Common myeloid progenitor, CD34-positive (primary cell): ENCODE measurements at places on chromosomes 16 and 17.
A peak's percentile ranks its signal among the peaks of the same experiment; 100 is the strongest.

- DNase-seq = no peak
Observed at GRCh38 chr17:66842959-66843358, 8.0 kb downstream of the CACNG5 start.

GRCh38 chr16:83692224-83692623, 115.6 kb upstream of the HSBP1 start:
- DNase-seq = no peak

GRCh38 chr16:3591436-3591803, 14.2 kb upstream of the NLRC3 start:
- DNase-seq = no peak

DNA sequence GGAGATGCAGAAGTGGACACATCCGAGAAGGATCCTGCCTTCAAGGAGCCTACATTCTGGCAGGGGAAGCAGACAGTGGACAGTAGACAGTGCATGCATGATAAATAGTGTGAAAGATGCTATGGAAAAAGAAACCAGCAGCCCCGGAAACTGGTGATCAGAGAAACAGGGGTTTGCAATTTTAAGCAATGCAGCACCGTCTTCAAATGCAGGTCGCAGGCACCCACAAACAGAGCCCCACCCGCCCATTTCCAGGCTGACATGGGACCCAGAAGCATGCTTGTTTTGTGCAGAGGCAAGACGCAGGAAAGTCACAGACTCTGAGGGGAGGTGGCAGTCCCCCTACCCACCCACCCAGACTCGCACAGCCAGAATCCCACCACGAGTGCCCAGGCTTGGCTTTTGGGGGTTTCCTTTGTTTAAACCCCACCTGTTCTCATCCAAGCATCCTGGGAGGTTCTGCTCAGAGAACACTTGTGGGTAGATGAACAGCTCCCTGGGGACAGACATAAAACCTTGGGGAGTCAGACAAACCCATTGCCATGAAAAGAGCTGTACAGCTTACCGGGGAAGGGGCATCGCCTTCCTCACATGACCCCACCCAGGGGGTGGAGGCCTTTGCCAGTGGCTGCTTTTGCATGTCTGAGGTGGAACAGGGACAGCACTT, 114.3 kb downstream of the MGAT5B start:
- no peak for DNase-seq

DNA sequence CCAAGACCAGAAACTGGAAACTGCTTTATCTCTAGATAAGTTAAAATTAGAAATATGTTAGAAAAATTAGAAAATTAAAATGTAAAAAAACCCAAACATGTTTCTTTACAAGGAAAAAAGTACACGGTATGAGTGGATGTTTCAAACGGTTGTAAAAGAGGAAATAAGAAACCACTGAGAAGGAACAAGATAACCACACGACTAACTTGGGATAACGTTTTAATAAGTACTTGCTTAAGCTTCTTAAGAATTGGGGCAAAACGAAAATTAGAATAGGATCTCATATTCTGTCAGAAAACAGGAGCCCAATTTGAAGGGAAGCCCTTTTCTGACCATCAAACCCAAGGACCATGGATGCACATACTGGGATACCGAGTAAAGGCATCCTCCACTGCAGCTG, 31.0 kb downstream of the MBTPS1 start:
- DNase-seq = peak; percentile 82

GRCh38 chr16:74261068-74261467, 35.5 kb upstream of the PSMD7 start:
- DNase-seq = no peak

GRCh38 chr16:85571813-85572619, 41.1 kb upstream of the GSE1 start:
- DNase-seq = peak; percentile 100

GRCh38 chr17:27666831-27667560, 36.0 kb downstream of the LGALS9 start:
- no peak for DNase-seq

DNA sequence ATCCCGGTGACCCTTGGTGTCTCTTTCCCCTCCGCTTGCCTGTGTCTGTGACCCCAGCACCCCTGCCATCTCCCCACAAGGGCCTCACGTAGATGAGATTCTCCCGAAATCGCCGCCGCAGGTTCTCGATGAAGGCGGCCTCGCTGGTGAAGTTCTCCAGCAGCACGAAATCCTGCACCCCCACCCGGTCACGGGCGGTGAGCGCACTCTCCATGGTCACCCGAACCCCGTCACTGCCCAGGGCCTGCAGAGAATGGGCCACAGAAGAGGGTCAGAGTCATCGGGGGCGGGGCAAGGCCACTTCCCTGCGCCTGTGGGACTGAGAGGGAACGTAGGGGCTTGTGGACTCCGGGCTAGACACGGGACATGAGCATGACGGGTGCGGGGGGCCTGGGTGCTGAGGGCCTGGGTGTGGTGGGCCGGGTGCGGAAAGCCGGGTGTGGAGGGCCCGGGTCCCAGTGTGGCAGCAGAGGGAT, 8.4 kb downstream of the MYO1C start:
- no peak for DNase-seq

- no peak for DNase-seq
Observed at GRCh38 chr17:76704805-76705204, 6.0 kb downstream of the MXRA7 start.

- DNase-seq = peak; percentile 57
Observed at GRCh38 chr17:58960068-58960467, 146.6 kb downstream of the TRIM37 start.

- no peak for DNase-seq
Observed at GRCh38 chr16:29815032-29815721, 775 bp upstream of the PAGR1 start.

GRCh38 chr16:10210944-10211343, 28.7 kb upstream of the GRIN2A start:
- DNase-seq = no peak

- DNase-seq = no peak
Observed at GRCh38 chr17:56130631-56131030, 22.6 kb upstream of the ANKFN1 start.

- DNase-seq = peak; percentile 54
Observed at GRCh38 chr17:74566132-74566753, 1.1 kb downstream of the CD300H start.

GRCh38 chr17:75720656-75721462, at the start of gene ITGB4:
Gene ITGB4, plus strand, starts transcription at chr17:75721459. Its CDS starts 3,245 bp downstream, at chr17:75724704.
- peak; percentile 13 for DNase-seq

GRCh38 chr16:78469787-78470186, 370.3 kb downstream of the WWOX start:
- DNase-seq = no peak

- DNase-seq = peak; percentile 94
Observed at GRCh38 chr16:85448557-85449190, 164.4 kb upstream of the GSE1 start.

DNA sequence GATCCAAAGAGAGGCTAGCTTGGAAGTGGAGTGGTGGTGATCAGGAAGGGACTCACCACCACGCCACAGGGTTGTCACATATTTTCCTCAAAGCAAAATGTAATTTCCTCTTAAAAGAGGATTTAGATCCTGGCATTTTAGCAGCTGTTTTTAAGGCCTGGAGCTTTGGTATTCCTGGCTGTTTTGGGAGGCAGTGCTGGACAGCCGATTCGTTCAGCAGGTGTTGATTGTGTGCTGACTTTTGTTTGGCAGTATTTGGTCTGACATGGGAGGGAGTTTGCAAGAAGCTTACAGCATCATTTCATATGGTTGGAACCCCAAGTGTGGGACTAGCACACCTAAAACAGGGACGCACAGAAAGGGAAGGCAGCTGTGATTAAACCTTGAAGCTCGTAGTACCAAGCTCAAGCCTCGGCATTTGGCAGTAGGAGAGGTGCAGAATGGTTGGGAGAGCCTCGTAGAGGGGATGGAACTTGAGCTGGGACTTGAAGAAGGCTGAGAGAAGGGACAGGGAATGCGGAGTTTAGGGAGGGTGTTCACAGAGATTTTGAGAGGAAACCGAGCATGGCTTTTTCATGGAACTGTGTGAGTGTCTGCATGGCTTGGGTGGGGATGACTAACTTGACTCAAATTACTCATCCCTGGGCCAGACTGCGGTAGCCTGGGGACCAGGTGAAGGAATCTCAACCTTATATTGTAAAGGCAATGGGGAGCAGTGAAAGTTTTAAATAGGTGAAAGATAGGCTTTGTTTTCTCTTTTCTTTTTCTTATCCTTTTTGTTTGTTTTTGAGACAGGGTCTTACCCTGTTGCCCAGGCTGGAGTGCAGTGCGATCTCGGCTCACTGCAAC, 52.3 kb downstream of the RPTOR start:
- DNase-seq = no peak

- DNase-seq = no peak
Observed at GRCh38 chr17:74749279-74750038, 1.0 kb downstream of the NHERF1 start.

GRCh38 chr17:48148854-48149786, 41.6 kb downstream of the SNX11 start:
- peak; percentile 18 for DNase-seq

- DNase-seq = no peak
Observed at GRCh38 chr17:2011411-2012371, 13.4 kb downstream of the RTN4RL1 start.

- peak; percentile 71 for DNase-seq
Observed at GRCh38 chr16:17194190-17194780, 276.5 kb downstream of the XYLT1 start.

- DNase-seq = peak; percentile 4
Observed at GRCh38 chr16:50879873-50880695, 138.2 kb downstream of the CYLD start.

- no peak for DNase-seq
Observed at GRCh38 chr17:64750478-64750877, 88.4 kb upstream of the SMURF2 start.

DNA sequence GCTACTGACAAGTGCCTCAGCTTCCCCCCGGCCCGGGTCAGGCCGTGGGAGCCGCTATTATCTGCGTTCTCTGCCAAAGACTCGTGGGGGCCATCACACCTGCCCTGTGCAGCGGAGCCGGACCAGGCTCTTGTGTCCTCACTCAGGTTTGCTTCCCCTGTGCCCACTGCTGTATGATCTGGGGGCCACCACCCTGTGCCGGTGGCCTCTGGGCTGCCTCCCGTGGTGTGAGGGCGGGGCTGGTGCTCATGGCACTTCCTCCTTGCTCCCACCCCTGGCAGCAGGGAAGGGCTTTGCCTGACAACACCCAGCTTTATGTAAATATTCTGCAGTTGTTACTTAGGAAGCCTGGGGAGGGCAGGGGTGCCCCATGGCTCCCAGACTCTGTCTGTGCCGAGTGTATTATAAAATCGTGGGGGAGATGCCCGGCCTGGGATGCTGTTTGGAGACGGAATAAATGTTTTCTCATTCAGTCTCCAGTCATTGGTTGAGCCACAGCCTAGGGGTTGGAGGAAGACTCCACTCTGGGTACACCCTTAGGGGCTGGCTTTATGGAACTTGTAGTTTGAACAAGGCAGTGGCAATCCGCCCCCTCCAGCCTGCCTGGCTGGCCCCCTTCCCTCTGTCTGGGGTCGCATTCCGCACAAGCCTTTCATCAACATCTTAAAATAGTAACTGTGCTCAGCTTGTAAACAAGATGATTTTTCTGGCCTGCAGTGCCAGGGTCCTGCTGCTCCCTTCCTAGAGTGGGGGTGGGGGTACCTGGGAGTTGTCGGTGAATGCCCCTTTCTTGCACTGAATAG, 4.1 kb downstream of the SYNGR2 start:
- DNase-seq = peak; percentile 51

- DNase-seq = no peak
Observed at GRCh38 chr17:37312137-37312923, 63.5 kb upstream of the C17orf78 start.

GRCh38 chr16:48113471-48113870, 42.3 kb downstream of the ABCC12 start:
- DNase-seq = no peak

- no peak for DNase-seq
Observed at GRCh38 chr16:56311208-56312027, 113.9 kb downstream of the AMFR start.

DNA sequence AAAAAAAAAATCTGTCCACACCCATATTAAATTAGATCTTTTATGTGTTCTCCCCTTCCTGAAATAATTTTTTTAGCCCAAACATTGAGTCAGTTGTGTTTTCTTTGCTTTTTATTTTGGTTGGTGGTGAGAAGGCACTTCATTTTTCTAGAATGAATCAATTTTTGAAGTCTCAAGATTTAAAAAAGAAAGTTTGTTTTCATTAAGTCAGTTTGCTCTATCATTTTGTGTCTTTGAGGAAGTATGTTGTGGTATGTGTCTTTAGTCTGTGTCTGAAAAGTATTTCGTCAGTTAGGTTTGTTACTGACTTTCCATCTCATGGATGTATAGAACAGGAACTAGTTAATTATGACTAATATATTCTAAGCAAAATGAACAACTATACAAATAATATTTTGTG, 3.8 kb downstream of the IGF2BP1 start:
- DNase-seq = peak; percentile 60

GRCh38 chr17:31715446-31715845, 143.6 kb downstream of the COPRS start:
- peak; percentile 86 for DNase-seq

DNA sequence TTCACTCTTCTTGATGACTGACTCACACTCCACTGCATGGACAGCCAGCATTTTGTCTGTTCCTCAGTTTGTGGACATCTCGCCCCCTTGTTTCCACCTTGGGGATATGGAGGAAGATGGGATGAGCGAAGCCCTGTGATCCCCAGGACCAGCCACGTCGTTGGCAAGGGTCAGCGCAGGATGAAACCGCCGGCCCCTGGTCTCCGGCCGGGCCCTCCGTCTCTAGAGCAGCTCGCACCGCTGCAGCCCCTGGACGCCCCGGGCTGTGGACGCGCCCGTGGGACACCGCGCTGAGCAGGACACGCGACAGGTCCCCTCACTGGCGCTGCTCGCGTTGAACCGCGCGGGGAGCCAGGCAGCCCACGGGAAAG, 604 bp upstream of the ZC3H18 start:
- DNase-seq = peak; percentile 26
